BJ (cell line): ENCODE measurements at places on chromosomes 2 and 18.
A peak's percentile ranks its signal among the peaks of the same experiment; 100 is the strongest.

DNA sequence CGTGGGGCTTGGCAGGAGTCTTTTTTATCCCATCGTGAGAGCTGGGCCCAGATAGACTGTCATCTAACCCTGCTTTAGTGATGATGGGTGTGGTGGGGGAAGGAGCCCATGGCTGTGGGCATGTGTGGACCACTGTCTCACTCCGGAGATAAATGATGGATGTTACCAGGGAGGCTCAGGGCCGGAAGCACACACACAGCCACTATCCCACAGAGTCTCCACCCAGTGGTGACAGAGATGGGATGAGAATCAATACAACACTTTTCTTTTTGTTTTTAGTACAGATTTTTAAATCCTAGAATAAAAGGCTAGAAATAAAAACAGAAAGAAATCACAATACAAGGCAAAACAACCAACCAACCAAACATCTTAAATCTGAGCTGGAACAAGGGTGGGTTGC lies 233.4 kb downstream of the SOX11 start:
- no peak for DNase-seq

DNA sequence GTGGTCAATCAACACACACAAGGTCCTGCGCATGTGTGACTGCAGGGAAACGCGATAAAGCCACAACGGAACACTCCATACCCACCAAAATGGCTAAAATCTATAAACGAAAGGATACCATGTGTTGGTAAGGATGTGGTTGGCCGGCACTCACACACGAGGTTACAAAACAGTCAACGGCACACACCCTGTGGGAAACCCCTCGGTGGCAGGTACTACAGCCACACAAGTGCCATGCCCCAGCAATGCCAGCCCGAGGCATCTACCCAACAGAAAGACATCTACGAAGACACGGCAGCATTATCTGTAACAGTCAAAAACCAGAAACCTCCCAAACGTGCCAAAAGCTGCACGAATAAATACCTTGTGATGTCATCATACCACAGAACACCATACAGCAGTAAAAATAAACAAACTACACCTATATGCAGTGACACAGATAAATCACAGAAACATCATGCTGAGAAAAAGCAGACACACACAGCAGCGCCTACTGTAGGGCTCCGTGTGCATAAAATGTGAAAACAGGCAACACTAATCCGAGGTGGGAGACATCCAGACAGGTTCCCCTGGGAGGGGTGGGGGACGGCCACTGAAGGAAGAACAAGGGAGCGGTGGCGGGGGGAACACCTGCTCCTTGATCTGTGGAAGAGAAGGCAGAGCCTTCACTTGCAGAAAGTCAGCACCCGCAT lies 36.7 kb downstream of the HDAC4 start:
- DNase-seq = no peak

DNA sequence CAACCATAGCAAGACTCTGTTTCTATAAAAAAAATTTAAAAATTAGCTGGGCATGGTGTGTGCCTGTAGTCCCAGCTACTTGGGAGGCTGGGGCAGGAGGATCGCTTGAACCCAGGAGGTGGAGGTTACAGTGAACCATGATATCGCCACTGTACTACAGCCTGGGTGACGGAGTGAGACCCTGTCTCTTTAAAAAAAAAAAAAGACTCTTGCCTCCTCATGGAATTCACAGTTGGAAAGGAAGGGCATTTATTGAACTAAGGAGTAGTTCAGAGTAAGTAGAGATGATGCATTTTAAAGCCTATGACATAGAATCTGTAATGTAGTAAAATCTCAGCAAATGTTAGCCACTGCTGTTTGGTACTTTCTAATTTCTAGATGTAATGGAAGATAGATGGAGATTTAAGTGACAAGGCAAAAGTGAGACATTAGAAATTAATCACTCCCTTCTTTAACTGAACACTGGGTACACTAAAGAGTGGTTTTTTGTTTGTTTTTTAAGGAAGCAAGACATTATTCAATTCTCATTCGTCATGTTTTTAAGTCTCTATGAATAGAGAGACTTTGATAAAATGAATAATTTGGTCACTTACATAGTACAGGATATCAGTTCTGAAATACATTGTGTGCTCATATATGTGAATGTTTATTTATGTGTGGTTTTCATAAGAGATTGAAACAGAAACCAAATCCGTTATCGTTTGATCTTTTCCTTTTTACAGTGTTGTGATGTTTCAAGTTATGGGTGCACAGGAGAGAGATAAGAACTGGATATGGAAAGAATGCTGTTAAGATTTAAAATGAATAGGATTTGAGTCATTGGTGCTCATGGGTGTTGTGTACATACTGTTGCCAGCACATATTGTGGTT lies 186.1 kb upstream of the STON1 start:
- peak; percentile 33 for DNase-seq

GRCh38 chr2:16115881-16116830 lies 175.8 kb downstream of the MYCN start:
- no peak for DNase-seq

DNA sequence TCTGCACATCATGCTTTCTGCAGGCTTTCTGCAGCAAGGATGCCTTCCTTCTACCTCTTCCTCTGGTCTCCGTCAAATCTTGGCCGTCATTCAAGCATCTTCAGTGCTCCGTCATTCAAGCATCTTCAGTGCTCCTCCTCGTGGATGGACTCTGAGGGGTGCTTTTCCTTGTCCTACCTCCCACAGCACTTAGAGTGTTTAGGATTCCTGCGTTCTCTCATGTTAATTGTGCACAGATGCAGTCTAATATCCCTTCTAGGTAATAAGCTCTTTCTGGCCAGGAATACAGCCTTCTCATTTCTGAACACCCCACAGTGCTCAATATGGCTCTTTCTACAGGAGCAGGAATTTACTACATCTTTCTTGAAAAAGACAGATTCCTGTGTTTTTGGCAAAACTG lies 59.8 kb downstream of the ZNF236 start:
- DNase-seq = no peak

DNA sequence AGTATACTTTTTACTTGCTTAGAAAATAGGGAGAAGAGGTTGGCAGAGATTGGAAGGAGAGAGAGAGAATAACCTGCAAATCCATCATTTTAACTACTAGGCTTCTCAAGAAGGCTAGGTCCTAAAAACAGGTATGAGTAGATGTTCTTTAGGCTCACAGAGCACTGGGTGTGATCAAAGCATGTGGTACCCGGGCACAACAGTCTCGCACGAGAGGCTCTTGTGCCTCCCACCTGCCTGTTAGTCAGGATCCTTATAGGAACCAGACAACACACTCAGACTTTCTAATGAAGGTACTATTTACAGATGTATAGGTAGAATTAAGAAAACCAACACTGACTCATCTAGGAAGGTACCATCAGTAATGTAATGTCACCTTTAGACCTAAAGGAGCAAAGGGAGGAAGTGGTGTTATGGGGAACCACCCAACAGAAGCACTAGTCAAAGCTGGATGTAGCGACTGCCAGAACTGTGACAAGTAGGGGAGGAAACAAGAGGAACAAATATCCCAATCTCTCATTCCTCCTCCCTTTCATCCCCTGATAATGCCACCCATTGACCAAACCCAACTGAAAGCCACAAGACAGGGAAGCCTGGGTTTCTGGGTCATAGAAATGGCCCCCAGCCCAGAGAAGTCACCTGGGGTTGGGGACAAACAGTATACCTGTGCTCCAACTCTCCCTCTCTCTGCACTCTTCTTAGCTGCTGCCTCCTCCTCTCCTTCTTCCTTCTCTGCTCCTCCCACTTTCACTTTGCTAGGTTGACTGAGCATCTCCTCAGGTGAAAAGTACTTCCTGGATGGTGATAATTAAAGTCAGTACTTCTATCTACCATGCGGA lies 16.0 kb upstream of the MARCHF4 start:
- no peak for DNase-seq
